ENCODE measurements at places on chromosomes 11 and 22.
A peak's percentile ranks its signal among the peaks of the same experiment; 100 is the strongest.

GRCh38 chr22:30408388-30409102 lies 11.7 kb downstream of the SEC14L2 start:
- DNase-seq: peak; percentile 67

DNA sequence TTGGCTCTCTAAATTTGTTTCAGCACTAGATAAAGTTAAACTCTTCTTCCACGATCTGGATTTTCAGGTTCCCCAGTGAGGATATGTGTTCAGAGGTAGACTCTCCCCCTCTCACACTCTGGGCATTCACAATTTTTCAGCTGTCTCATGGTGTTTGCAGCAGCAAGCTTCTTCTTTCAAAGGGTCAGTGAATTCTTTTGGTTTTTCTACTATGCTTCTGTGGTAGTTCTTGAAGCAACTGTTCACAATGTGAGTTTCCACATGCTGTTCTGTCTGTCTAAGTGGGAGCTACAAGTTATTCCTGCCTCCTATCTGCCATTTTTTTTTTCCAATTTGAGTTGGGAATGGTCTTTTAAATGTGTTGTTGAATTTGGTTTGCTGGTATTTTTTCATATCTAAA lies 25.4 kb downstream of the CNTF start:
- no peak for DNase-seq

DNA sequence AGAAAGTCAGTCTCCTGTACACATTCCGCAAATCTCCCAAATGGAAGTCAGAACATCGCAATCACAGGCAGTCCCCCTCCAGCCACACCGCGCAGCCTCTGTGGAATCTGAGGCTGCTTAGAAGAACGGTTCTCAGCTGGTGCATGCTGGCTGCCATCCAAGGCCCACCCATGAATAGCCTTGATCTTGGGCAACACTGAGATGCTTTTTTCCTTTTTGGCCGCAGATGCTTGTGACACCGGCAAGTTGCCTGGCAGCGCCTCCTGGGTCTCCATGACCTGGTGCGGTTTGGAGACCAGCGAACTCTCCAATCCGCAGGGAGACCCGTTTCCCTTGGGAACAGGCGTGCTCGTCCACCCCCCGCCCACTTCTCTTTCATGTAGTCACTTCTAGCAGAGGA lies 26.3 kb upstream of the PHF21B start:
- DNase-seq: no peak

DNA sequence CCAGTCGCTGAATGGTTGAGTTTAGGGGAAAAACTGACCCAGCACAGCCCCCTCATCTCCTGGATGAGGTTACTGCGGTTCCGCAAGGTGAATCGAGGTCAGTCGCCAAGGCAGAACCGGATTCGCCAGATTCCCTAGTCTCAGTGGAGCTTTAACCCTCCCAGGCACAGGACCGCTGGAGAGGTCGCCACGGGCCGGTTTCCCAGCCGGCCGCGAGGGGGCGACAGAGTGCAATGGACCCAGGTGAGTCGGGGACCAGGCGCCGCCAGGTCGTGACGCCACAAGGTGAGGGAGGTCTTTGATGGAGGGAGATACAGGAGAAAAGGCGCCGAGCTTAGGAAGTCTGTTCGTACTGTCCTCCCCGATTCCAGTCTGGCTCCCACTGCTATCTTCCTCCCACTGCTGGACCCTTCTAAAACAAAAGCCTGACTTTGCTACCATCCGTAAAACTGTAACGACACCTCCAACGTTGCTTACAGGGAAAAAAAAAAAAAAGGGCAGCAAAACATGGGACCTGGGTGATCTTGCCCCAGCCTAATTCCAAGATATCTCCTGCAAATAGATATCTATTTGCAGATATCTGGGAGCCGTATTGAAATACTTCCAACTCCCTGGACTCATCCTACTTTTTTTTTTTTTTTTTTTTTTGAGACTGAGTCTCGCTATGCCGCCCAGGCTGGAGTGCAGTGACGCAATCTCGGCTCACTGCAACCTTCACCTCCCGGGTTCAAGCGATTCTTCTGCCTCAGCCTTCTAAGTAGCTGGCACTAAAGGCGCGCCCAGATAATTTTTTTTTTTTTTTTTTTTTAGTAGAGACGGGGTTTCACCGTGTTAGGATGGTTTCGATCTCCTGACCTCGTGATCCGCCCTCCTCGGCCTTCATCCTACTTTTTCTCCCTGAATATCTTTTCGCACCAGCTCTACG lies 1.4 kb upstream of the GGA1 start:
- DNase-seq: peak; percentile 83

DNA sequence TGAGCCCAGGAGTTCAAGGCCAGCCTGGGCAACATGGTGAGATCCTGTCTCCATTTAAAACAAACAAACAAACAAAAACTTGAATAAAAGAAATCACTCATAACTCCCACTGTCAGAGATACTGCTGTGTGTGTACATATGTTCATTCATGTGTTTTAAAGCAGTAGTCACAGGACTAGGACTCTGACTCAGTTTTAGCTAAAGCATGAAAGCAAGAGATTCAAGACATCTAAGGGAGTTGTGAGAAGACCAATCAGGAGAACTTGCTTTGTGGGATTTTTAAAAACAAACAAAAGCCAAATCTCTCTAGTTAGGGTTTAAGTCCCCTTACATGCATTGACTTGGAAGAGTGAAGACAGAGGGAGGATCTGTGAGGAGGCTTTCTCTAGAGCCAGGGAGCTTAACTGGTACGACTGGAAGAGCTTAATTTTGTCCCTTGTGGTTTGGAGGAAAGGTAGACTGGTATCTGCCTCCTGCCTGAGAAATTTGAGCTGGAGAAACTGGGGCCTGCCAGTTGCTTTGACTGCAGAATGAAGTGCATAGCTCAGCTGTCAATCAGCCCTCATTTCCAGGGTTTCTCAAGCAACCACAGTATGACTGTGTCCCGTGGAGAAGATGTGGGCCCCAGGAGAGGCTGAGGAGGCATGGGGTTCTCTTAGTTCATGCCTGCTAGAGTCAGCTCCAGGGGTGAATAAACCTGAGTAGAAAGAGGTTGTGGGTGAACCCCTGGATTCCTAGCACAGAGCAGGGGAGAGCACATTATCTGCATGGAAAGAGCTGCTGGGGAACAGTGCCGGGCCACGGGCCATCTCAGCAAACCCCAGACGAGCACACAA lies 30.6 kb downstream of the EXPH5 start:
- DNase-seq: no peak

DNA sequence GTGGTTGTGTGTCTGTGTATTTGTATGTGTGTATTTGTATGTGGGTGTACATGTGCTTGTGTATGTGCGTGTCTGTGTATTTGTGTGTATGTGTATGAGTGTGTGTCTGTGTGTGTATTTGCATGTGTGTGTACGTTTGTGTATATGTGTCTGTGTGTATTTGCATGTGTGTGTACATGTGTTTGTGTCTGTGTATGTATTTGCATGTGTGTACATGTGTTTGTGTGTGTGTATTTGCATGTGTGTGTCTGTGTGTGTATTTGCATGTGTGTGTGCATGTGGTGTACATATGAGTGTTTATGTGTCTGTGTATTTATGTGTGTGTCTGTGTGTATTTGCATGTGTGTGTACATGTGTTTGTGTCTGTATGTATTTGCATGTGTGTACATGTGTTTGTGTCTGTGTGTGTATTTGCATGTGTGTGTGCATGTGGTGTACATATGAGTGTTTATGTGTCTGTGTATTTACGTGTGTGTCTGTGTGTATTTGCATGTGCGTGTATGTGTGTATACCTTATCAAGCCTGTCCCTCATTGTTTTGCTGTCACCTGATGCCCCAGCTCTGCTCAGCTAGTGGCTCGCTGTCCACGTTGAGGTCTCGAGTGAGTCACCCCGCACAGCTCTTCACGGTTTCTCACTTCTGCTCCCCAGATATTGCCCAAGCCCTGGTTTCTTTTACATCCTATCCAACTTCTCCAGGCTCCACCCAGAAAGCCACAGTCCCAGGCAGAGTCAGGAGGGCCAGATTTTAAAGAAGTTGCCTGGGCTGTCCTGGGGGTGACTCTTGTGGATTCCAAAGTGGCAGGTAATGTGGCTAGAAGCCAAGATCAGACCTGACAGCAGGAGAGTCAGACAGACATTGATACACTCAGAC lies 15.2 kb downstream of the MB start:
- DNase-seq: peak; percentile 78

DNA sequence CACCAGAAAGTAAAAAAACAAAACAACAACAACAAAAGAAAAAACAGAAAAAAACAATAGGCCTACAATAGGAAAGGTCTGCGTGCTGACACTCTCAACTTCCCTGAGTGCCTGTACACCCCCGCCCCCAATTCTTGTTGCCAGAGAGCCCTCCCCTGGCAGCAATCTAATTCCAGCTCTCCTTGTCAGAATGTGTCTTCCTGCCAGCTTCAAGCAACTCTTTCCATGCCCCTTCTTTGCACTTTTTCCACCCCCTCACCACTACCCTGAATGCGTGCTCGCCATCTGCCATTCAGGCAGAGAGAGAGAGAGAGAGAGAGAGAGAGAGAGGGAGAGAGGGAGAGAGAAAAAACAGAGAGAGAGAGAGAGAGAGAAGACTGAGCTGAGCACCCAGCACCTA lies 245.0 kb downstream of the KIRREL3 start:
- DNase-seq: no peak

DNA sequence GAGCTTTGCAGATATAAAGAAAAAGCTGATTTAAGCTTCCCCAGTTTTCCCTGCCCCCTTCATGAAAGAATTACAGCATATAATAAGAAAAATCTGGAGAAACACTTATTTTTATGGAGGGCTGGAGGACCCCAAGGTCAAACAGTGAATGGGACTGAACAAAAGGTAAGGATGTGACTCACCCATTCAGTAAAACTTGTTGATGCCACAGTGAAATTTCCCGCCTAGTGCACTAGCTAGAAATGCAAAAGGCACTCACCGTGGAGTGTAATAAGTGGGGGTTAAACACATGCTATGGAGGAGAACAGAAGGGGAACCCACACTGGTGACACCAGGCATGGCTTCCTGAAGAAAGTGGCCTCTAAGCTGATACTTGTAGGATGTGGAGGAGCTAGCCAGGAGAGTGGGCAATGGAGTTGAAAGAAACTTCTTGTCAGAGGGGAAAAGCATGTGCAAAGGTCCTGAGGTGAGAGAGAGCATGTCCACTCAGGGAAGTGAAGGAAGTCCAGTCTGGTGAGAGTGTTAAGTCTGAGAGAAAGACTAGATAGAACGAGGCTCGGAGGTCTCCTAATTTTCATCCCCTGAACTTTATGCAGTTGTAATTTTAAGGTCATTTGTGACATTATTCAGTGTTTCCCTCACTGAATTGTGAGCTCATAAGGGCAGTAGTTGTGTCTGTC lies 77.1 kb downstream of the MIAT start:
- DNase-seq: no peak

DNA sequence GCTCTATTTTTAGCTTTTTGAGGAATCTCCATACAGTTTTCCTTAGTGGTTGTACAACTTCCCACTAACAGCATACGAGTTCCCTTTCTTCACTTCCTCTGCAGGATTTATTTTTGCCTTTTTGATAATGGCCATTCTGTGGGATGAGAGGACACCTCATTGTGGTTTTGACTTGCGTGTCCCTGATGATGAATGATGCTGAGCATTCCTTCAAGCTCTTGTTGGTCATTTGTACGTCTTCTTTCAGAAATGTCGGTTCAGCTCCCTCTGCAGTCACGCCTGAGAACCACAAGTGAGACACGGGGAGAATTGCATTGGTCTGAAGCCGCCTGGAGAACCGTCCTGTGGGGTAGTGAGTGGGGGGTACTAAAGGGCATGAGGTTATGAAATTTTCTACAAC lies 2.0 kb upstream of the KRTAP5-10 start:
- no peak for DNase-seq

GRCh38 chr22:31088233-31088986 lies 7.3 kb downstream of the SMTN start:
- no peak for DNase-seq

- DNase-seq: peak; percentile 4
Observed at GRCh38 chr11:92050305-92050704, 174.3 kb upstream of the FAT3 start.

GRCh38 chr22:30486661-30487115 lies 14.9 kb upstream of the SEC14L3 start:
- DNase-seq: no peak

GRCh38 chr22:38270091-38270992 lies 2.5 kb downstream of the TMEM184B start:
- peak; percentile 43 for DNase-seq

All from Caki2 (cell line).